D341Med (cell line): ENCODE measurements at places on chromosomes 4 and X.

DNA sequence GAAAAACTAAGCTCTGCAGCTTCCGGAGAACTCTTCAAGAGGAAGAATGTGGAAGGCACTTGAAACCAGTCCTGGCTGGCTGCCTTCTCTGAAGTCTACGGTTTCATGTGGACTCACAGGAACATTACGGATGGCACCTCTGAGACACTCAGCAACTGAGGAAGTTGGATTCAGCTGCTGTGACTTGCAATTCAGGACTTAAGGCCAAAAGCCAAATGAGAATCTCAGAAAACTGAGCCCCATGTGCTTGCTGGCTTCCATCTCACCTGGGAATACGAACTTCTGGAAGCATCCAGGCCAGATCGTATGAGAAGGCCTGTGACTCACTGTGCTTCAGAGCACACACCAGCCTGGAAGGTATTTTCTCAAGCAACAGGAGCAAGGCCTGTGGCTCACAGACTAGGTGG lies 107.8 kb upstream of the GPC4 start:
- DNase-seq, result no peak

DNA sequence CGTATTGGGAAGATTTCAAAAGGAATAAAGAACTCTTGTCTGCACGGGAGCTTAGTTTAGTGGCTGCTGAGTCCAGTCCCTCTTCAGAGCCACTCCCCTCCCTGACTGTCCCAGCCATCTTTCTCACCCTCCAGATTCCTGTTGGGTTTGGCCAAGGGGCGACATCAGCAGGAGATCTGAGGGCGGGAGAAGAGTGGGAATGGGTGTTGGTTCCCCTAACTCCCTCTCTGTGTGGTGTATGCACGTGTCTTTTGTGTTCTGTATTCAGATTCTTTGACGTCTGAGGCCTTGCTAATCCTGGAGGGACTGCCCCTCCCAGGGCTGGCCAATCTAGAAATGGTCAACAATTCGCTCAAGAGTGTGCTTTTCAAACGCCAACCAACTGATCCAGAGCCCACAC lies 37.4 kb downstream of the CYTL1 start:
- no peak for DNase-seq

GRCh38 chr4:108352664-108353308 lies 184.1 kb upstream of the LEF1 start:
- DNase-seq, result no peak

GRCh38 chr4:78145622-78146021 lies 88.5 kb downstream of the FRAS1 start:
- DNase-seq, result no peak

GRCh38 chr4:141102367-141102766 lies 30.9 kb downstream of the RNF150 start:
- no peak for DNase-seq

- no peak for DNase-seq
Observed at GRCh38 chrX:48976086-48976485, 4.4 kb upstream of the KCND1 start.

GRCh38 chr4:98510757-98511517 lies 147.5 kb downstream of the TSPAN5 start:
- DNase-seq, result no peak

- no peak for DNase-seq
Observed at GRCh38 chrX:49193542-49193964, 6.4 kb downstream of the SYP start.

- no peak for DNase-seq
Observed at GRCh38 chr4:18798123-18798522, 776.6 kb upstream of the LCORL start.

DNA sequence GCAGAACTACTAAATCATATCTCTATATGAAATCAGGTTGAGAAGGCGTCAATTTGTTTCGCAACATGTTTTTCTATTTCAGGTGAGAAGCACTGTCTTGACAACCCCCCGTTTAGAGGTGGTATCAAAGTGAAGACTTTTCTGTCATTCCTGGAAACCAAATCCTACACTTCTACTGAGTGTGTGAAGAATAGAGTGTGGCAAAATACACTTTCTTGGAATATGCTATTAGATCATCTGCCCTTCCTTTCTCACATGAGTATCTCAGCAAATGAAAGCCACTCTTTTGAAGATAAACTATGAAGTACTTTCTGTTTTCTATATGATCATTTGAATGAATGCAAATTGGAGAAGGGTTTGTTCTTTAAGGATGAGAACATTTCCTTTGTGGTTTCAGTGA lies 174.0 kb upstream of the FMR1 start:
- DNase-seq, result no peak

- no peak for DNase-seq
Observed at GRCh38 chr4:39170301-39170700, 12.0 kb upstream of the WDR19 start.

- DNase-seq, result no peak
Observed at GRCh38 chrX:107574054-107574683, 54.1 kb upstream of the PRPS1 start.

GRCh38 chr4:89324671-89325070 lies 17.1 kb upstream of the GPRIN3 start:
- no peak for DNase-seq

DNA sequence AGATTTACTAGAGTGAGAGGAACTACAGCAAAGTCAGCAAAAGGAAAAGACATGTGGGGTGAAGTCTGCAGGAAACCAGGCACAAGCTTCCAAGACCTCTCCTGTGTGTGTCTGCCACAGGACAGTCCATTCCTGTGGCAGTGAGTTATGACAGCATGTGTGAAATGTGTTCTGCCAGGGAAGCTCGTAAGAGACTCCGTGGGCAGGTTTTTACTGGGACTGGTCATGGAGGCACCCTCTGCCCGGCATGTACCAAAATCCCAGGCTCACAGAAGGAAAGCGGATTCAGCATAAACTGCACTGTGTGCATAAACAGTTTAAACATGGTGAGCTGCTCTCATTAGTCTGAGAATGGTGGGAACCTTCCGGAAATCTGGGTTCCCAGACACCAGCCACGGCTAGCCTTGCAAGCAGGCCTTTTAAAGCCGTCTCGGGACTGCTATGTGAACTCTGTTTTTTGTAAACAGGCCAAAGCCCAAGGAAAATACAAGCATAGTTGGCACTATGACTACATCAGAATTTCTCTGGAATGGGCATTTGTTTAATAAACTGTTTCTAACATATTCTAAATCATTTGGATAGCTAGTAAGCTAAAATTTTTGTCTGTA lies 288.5 kb downstream of the TENM3 start:
- no peak for DNase-seq

GRCh38 chrX:130628516-130628915 lies 226.7 kb downstream of the RBMX2 start:
- DNase-seq, result no peak

DNA sequence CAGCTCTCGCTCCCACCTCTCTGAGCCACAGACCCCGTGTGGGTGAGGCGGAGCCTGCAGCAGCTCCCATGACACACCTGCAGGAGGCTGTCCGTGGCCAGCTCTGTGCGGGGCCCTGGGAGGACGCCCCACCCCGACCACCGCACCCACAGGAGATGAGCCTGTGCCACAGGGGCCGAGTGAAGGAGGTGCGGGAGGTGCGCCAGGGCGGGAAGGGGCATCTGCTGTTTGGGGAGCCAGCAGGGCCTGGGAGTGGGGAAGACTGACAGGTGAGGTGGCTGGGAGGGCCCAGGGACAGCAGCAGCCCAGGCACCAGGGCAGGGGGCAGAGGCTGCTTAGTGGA lies 52.0 kb downstream of the ACOX3 start:
- no peak for DNase-seq

DNA sequence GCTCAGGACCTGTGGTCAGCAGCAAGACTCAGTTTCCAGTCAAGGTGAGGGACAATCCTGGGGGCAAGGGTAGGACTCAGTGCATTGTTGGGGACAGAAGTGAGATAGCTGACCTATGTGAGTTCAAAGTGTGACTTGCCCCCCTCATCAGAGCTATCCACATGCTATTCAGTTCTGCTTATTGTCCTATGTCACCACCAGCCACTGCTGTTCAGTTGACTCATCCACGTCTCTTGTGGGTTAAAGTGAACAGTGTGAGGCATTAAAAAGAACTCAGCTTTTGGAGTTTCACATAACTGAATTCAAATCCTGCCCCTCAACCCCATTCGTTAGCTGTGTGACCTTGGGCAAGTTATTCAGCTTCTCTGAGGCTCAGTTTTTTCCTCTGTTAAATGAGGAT lies 4.4 kb upstream of the APLN start:
- no peak for DNase-seq

GRCh38 chrX:12894074-12895030 lies 12.1 kb upstream of the TLR8 start:
- DNase-seq, result peak; percentile 29

DNA sequence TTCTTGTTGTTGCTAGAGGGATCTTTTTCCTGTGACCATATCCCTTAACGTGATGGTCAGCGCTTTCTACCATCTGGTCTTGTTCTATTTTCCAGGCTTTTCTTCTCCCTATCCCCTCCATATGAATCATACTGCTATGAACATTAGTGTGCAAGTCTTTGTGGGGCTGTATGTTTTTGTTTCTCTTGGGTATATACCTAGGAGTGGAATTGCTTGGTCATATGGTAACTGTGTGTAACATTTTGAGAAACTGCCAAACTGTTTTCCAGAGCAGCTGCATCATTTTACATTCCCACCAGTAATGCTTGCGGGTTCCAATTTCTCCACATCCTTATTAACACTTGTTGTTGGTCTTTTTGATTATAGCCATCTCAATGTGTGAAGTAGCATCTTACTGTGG lies 121.4 kb downstream of the SPRY1 start:
- DNase-seq, result no peak

DNA sequence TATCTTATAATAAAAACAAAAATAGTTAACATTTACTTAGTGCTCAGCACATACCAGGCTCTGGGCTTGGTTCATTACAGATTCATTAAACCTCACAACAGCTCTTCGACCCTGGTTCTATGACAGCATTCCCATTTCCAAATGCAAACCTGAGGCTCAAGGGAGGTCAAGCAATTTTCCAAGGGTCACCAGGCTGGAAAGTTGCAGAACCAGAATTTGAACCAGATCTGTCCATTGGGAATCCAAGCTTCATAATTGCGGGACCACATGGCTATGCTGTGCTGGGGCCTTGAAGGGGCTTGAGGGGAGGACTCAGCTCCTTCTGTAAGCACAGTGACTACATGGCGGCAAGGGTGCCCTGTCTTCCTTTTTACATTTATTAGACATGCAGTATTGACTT lies 197.3 kb upstream of the LNX1 start:
- no peak for DNase-seq

DNA sequence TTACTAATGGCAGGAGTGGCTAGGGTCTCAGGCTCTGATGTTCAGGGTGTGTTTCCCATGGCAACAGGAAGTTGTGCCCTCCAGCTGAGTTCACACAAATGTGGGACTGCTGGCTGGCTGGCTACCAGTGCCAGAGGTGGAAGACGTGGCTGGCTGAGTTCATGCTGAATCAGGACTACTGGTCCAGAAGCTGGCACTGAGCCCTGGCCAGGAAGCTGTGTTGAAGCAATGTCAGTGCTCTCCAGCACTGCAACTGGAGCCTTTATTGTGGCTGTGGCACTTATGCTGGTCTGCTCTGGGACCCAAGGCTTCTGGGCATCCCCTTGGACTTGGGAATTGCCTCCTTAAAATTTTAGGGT lies 42.0 kb upstream of the ZXDA start:
- DNase-seq, result no peak

DNA sequence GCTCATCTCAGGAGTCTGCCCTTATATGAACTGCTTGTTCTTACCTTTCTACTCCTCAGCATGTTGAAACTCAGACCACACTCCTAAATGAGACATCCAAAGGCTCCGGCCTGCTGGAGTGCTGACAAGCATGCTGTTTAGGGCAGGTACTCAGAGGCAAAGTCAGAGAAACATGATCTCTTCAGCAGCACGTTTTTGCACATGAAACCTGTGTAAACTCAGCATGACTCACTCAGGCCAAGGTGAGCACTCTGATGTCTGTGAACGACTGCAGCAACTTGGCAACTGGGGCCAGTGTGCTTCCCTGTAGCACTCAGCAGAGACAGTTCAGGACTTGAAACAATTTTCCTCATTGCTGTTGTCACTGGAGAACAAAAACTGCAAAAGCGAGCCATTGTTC lies 109.6 kb downstream of the PACRGL start:
- no peak for DNase-seq

GRCh38 chr4:122129061-122129460 lies 23.1 kb upstream of the BLTP1 start:
- no peak for DNase-seq

GRCh38 chr4:76790377-76790776 lies 107.6 kb downstream of the SOWAHB start:
- no peak for DNase-seq
